Coronary artery (tissue), 2 donors: ENCODE measurements at places on chromosomes 11 and 22.

- peak; percentile 59 for DNase-seq
Measured at GRCh38 chr11:117862019-117862725, 14.3 kb downstream of the FXYD6 start.

GRCh38 chr11:134245434-134245833 is 7.7 kb downstream of the THYN1 start:
- no peak for DNase-seq

DNA sequence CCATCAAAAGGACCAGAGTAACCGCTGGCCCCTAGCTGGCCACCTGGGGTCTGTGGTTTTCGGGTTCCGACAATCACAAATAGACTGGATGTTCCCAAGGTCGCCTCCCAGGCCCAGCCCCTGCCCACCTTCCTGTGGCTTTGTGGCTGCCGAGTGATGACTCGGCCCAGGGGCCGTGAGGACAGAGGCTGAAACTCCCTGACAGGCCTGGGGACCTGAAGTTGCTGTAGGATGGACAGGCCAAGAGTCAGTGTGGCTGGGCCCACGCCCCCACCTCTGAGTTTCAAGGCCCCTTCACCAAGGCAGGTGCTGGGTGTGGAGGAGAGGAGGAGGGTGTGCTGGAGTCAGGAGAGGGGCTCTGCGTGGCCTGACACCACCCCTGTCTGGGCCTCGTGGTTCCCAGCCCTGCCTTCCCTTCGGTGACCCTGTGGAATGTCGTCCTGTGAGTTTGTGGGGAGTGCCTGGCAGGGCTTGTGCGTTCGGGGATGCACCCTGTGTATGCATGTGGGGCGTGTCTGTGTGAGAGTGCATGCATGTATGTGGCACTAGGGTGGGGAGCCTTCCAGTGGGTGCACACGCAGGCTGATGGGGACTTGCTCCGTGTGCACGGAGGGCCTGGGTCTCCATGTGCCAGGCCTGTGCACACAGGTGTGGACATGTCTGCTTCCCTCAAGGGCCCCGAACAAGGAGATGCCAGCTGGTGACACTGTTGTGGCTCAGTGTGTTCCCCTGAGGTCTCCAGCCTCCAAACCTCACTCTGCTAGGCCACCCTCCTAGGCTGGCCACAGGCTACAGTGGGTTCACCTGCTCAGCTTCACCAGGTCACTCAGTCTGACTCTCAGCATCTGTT is 8.4 kb upstream of the MGAT3 start:
- no peak for DNase-seq

- no peak for DNase-seq
Measured at GRCh38 chr11:30326114-30326778, 3.3 kb downstream of the ARL14EP start.

- no peak for DNase-seq
Measured at GRCh38 chr11:116278076-116278475, 494.7 kb downstream of the BUD13 start.

DNA sequence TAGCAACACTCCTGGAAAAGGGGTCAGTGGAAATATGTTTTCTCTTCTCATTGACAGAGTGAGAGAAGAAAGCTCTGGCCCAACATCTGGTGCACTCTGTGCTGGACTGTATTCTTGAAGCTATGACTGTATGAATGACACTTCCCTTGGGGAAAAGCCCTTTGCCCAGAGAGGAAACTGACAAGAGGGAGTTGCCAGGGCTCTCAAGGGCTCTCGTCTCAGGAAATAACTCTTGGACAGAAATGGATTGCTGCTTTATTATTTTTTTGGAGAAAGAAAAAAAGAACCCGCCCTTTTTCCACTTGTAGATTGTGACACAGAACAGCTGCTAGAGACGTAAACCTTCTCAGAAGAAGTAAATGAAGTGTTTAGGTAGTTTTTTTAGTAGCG is 11.4 kb downstream of the ETS1 start:
- DNase-seq: no peak

DNA sequence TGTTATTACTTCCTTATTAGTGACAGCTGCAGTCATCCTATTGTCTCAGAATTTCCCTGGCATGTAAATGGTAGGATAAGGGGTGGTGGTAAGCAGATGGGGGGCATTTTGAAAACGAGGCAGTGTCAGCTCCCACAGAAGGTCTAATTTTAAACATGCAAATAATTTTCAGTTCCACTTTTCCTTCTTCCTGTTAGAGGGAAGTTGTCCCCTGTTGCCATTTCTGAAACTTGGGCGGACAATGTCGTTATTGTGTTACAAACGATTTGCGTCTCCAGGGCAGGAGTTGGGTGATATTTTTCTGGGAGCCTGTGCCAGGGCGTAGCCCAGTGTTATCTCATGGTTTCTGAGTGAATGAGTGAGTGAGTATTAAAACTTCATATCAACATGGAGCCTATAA is 7.4 kb downstream of the PTPRJ start:
- no peak for DNase-seq

DNA sequence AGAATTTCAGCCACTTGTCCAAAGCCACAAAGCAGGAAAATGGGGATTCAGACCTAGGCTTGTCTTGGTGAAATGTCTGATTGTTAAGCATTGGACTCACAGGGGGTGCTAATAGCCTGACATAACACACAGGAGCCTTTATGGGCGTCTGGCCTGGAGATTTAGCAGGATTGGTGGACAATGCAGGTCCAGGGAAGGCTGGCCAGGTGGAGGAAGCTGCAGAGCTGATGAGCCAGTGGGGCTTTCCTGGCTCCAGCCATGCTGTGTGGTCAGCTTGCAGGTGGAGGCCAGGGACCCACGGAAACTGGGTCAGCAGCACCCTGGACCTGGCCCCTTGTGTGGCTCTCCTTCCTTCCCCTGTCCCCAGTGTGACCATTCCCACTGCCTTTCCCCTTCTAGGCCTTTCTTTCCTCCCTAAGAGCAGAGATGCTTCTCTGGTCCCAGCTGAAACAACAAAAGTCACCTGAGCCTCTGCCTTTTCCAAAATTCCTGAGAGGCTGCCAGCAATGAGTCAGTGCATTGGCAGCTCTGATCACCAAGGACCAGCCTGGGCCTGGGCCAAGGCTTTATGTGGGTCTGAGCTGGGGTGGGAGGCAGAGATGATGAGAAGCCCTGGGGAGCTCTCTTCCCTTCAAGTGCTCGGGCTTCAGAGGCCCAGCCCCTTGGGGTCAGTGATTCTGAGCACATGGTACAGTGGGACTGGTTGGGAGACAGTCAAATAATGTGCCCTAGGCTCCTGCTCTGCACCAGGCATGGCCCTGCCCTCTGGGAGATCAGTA is 85.2 kb downstream of the CCDC81 start:
- peak; percentile 79 for DNase-seq

DNA sequence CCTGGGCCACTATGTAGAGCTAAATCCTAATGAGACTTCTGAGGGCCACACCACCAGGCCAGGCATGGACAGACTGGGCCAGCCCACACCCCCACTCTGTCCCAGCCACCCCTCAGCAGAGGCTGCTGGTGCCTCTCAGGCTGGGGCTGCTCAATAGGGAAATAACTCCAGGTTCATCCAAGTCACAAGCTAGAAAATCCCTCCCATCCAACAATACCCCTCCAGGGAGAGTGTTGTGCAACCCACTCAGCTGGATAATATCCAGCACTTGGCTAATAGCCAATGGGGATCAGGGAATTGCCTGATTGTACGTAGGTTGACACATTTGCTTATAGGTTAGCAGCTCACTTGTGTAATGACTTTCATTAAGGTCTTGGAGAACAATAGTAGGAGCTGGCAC is 64.1 kb upstream of the WNT11 start:
- no peak for DNase-seq

DNA sequence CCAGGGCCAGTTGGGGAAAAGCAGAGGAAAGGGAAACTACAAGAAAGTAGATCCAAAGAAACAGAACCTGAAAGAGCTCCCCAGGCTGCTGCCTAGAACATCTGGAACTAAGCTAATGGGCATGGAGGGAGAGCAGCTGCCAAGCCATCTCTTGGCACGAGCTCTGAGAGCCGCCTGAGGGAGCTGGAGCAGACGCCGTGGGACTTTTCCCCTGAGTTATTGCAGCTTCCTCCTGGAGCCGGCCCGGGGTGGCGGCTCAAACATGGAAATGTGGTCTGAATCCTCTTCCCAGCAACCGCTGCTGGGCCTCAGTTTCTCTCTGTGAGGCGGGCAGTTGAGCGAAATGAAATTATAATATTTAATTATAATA is 41.8 kb downstream of the LIF start:
- DNase-seq: no peak

DNA sequence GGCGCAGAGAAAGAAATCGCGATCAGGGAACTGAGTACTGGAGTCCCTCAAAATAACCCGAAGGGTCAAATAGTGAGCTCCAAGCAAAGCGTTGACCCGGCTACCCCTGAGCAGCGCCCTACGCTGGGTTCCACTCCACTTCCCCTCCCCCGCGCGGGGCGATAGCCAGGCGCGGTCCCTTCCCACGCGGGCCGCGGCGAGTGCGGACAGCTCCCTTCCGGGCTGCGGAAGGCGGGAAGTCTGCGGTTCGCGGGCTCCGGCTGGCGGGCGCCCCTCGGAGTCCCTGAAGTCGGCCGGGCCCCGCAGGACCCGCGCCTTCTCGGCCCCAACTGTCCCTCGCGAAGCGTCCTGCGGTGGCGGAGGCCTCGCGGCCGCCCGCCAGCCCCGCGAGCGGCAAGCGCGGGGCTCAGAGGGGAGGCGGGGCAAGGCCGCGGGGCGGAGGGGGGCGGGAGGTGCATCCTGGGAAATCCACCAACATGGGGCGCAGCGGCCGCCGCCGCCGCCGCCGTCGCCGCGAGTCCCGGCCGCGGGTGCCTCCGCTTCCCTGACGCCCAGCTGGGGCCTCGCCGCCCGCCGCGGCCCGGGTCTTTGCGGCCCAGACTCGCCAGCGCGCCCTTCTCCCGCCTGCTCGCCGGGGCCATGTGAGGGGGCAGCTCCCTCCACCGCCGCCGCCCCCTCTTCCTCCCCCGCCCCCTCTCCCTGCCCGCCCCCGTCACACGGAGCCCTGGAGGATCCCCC is at the start of gene QSER1:
QSER1 (plus strand) TSS at position 457 of the 738 bp plus-strand sequence. CDS start 315 bp downstream, outside the sequence.
- peak; percentile 78 for DNase-seq

- no peak for DNase-seq
Measured at GRCh38 chr11:98300719-98301118, 720.0 kb upstream of the CNTN5 start.

- no peak for DNase-seq
Measured at GRCh38 chr11:68146704-68147474, 25.7 kb upstream of the CHKA start.

DNA sequence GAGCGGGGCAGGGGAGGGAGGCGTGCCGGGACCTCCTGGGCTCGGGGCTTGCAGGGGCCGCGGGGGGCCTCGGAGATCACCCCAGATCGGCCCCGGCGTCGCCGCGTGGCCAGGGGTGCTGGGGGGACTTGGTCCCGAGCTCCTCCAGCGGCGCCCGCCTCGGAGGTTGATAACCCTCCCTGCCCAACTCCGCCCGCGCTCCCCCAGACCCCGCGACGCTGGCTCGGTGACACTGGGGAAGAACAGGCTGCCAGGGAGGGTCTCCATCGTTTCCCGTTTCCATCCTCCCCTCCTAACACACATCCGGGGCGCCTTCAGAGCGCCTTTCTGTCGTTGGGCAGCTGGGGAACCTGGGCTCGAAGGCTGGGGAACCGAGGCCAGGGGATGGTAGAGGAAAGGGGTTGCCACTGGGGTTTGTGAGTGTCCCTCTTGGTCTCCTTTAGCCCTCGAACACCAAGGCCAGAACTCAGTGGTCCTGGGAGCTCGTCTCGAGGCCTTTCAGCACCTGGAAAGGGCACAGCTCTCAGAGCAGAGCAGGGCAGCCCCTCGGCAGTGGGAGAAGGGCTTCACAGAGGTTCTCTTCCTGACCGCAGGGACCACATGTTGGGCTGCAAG is 431 bp downstream of the SLC37A2 start:
- DNase-seq: peak; percentile 73

- DNase-seq: no peak
Measured at GRCh38 chr22:43993072-43993760, 30.9 kb upstream of the PARVB start.

GRCh38 chr11:132405728-132406127 is 1035.3 kb downstream of the NTM start:
- no peak for DNase-seq
